ENCODE measurements at places on chromosomes 5 and 9.

- DNase-seq, result no peak
These were observed 562.8 kb upstream of the TLE4 start for GRCh38 chr9:79008916-79009315.

GRCh38 chr5:3825531-3826451, 230.2 kb downstream of the IRX1 start:
- no peak for DNase-seq

DNA sequence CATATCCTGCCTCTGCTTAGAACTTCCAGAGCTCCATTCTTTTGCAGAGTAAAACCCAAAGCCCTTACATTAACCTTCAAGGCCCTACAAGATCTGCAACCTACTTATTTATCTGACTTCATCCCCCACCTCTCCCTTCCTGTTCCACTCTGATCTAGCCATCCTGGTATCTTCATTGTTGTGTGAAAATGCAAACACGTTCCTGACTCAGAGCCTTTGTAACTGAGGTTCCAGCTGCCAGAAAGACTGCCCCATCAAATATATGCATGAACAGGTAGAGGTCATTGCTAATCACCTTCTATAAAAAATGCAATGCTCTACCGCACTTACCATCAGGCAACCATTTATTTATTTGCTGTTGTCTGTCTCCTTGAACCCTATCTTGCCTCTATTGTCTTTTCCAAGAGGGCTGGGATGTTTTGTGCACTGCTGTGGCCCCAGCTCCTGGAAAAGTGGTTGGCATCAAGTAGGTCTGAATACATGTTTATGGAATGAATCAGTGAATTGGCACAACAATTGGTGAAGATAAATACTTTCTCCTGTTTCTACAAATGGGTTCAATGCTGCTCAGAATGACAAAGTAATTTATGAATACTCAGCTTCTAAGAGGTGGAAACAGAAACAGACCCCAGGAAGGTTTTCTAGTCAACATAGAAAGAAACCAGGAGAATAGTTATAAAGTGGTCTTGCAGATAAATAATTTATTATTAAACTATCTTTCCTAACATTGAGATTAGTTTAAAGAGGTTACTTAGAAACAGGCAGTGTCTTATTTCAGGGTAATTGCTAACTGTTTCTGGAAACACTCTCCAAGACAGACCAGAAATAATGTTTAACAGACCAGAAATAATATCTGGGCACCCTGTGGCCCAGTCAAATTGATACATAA, 230.6 kb upstream of the CD180 start:
- no peak for DNase-seq

DNA sequence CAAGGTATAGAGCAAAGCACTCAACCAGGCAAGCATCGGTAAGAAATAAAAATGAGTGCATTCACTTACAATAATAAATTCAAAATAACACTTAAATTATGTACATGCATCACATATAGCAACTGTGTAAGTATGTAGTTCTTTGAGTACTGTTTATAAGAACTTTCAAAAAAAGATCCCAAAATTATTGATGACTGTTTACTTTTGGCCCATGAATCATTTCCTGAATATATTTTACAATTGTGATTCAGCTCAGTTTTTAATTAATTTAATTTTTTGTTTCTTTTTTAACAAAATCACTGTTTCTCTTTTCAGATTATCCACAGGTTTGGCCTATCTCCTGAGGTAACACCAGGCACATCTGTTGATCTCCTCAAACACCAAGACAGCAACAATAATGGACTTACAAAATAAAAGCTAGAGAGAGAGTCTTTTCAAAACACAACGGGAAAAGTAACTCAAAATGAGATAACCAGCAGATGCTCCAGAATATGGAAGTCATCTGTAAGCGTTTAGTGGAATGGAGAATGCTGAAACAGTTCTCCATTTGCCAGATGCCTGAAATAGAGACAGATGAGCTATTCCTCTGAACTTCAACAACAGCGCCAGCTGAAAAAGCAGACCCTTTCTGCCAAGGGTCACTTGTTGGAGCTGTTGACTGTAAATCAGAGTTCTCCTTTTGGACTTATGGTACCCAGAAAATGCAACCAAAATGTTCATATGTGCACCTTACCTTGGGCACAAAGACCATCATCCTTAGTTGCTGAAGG, 348.6 kb upstream of the RGMB start:
- DNase-seq, result no peak

- DNase-seq, result no peak
These were observed 580.8 kb downstream of the CCDC171 start for GRCh38 chr9:16133556-16134227.
